ENCODE measurements at places on chromosomes 2 and 18. TPM values are rescaled to one million over a fixed set of nuclear protein-coding genes. Genes with fewer than 3 reads are reported as not detected.

- H3K27me3 ChIP-seq: no peaks in the 10 kb centered on the region
- peaks cover 13% of the 10 kb centered on the region for H3K36me3 ChIP-seq
- H3K27ac ChIP-seq: peak overlapping the region; percentile 18
- DNase-seq: no peak
- peaks cover 11% of the 10 kb centered on the region for H3K4me1 ChIP-seq
These were observed 525.0 kb downstream of the ZEB2 start for GRCh38 chr2:143994961-143995360.

GRCh38 chr2:127763776-127764175 lies 47.2 kb downstream of the WDR33 start:
- peak overlapping the region; percentile 31 for H3K4me3 ChIP-seq
- peak overlapping the region; percentile 87 for H3K27ac ChIP-seq
- peaks cover 30% of the 10 kb centered on the region for H3K36me3 ChIP-seq
- H3K4me1 ChIP-seq: peaks cover 44% of the 10 kb centered on the region
- peak; percentile 60 for DNase-seq

- H3K36me3 ChIP-seq: no peaks in the 10 kb centered on the region
- no peaks in the 10 kb centered on the region for H3K27me3 ChIP-seq
- no peak for DNase-seq
- H3K27ac ChIP-seq: no peak overlapping the region
These were observed 162.6 kb downstream of the FMNL2 start for GRCh38 chr2:152497481-152498052.

DNA sequence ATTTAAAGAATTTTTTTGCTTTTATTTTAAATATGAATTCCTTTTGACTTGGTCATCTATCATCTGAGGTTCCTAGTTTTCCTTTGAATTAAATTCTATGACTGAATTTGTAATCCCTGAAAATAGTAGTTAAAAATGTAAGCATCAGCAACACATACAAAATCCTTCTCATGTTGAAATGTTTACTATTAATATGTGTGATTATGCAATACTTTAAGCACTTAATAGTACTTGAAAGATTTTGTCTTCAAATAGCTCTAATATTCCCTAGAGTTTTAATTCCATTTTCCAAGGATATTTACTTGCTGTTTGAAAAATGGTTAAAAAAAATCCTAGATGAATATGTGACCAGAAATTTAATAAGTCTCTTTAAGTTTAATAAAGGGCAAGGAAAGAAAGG lies 26.6 kb upstream of the SPATS2L start:
- no peaks in the 10 kb centered on the region for H3K36me3 ChIP-seq
- no peak for DNase-seq
- peaks cover 3% of the 10 kb centered on the region for H3K27me3 ChIP-seq
- H3K4me3 ChIP-seq: no peak overlapping the region

- H3K27me3 ChIP-seq: no peaks in the 10 kb centered on the region
- H3K36me3 ChIP-seq: no peaks in the 10 kb centered on the region
- no peak for DNase-seq
- no peaks in the 10 kb centered on the region for H3K4me1 ChIP-seq
These were observed 433.2 kb upstream of the MEX3C start for GRCh38 chr18:51630706-51631105.

CERKL gene
- not detected for total RNA-seq
